ENCODE measurements at places on chromosomes 6 and 20.

DNA sequence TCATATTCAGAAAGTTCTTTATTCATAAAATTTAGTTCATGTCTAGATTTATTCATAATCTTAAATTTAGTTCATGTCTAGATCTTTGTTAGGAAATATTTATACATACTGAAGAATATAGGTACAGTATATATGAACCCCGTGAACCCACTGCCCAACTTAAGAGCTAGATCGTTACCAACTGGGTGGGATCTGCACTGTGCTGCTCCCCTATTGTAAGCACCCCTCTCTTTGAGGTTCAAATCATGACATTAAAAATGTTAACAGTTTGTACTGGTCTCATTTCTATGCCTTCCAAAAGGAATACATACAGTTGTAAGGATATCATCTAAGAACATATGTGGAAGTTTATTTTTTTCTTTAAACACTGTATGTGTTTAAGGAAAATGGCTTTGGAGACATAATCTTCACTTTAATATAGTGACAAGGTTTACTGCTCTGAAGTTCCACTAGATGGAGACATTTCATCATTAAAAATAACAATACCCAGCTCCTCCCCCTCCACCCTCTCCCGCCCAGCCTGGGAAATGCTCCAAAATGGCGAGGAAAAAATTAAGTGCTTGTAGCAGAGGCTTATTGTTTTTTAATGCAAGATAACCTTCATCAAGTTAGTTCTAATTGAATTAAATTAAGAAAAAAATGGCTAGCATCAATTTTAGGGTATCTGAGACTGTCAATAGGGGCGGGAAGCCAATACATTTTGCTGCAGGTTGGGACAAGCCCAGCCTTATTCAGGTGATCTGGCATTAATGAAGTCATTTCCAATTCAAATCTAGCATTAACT, 104.1 kb upstream of the TRAF3IP2 start:
- DNase-seq = peak; percentile 48
- H3K27me3 ChIP-seq = no peaks in the 10 kb centered on the region
- no peak overlapping the region for H3K27ac ChIP-seq
- H3K4me3 ChIP-seq = no peak overlapping the region

DNA sequence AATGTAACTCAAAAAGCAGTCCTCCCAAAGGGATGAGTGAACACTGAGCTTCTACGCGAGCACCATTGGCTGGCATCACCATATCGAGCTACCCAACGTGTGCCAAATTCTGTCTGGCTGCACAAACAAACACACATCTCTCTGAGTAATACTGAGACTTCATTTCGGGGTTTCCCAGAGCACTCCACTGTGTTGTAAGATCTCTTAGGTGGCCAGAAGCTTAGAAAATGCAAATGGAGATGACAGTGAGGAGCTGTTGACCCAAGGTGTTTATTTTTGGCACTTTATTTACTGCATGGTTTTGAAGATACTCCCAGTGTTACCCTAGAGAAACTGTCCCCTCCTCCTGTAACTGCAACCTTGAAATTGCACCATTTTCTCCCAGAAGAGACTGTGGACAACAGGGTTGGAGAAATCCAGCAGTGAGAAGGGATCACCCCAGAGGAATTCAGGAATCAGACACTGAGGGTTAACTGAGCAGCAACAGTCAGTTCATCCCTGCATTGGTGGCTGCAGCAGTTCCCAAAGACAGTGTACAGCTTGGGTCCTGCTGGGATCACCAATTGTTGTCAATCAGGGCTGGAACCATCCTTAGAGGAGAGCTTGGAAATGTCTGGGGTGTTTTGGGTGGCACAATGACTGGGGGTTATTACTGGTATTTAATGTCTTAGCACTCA, 1.0 kb upstream of the RIPOR2 start:
- H3K4me3 ChIP-seq = no peak overlapping the region
- peaks cover 7% of the 10 kb centered on the region for H3K4me1 ChIP-seq
- no peak overlapping the region for H3K27ac ChIP-seq

DNA sequence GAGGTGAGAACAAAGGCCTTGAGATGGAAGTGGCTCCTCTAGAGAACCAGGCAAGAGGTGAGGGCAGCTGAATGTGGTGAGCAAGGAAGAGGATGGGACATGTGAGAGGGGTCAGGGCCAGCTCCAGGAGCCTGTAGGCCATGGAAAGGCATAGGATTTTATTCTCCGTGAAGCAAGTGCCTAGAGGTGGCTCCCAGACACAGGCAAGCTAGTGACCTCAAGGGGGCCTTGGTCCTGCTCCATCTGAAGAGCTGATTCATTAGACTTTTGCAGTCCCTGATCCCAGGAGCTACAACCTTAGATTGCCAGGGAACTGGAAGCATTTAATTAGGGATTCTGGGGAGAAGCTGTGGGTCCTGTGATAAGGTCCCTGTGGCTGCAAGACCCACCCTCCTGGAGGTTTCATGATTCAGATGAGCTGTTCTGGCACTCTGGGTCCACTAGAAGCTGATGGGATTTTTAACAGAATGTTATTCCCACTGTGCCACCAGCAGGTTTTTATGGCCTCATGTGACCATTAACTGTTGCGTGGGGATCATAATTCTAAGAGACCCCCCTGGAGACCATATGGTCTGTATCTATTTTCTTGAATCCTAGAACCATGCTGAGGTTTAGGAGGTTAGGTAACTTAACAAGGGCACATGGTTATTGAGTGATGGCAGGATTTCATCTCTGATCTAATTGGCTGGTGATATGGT, 90.5 kb downstream of the ELOVL5 start:
- H3K27me3 ChIP-seq = no peaks in the 10 kb centered on the region
- peaks cover 13% of the 10 kb centered on the region for H3K36me3 ChIP-seq
- H3K27ac ChIP-seq = no peak overlapping the region
- no peaks in the 10 kb centered on the region for H3K4me1 ChIP-seq
- DNase-seq = no peak
- no peak overlapping the region for H3K4me3 ChIP-seq

DNA sequence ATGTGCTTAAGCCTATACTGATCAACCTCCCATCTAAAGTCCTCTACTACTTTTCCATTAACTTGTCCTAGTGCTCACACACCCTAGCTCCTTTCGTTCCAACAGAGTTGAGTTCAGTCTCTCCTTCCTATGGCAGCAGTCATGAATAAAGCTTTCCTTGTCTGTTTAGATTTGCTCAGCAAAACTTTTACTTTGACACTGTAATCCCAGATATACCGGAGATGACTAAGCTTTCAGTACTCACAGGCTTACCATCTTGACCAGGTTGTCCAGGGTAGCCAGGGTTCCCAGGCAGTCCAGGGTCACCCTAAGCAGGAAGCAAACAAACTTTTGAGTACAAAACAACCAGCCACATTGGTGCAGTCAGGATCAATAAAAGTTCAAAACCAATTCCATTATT, 90.7 kb downstream of the COL21A1 start:
- H3K27ac ChIP-seq = no peak overlapping the region
- no peak overlapping the region for H3K4me3 ChIP-seq
- H3K4me1 ChIP-seq = no peaks in the 10 kb centered on the region
- H3K27me3 ChIP-seq = no peaks in the 10 kb centered on the region
- no peak for DNase-seq

GRCh38 chr6:50825375-50826036, 6.8 kb downstream of the TFAP2B start:
- H3K27me3 ChIP-seq = peaks cover 22% of the 10 kb centered on the region
- DNase-seq = no peak
- no peaks in the 10 kb centered on the region for H3K36me3 ChIP-seq
- H3K4me3 ChIP-seq = no peak overlapping the region
- H3K27ac ChIP-seq = no peak overlapping the region

DNA sequence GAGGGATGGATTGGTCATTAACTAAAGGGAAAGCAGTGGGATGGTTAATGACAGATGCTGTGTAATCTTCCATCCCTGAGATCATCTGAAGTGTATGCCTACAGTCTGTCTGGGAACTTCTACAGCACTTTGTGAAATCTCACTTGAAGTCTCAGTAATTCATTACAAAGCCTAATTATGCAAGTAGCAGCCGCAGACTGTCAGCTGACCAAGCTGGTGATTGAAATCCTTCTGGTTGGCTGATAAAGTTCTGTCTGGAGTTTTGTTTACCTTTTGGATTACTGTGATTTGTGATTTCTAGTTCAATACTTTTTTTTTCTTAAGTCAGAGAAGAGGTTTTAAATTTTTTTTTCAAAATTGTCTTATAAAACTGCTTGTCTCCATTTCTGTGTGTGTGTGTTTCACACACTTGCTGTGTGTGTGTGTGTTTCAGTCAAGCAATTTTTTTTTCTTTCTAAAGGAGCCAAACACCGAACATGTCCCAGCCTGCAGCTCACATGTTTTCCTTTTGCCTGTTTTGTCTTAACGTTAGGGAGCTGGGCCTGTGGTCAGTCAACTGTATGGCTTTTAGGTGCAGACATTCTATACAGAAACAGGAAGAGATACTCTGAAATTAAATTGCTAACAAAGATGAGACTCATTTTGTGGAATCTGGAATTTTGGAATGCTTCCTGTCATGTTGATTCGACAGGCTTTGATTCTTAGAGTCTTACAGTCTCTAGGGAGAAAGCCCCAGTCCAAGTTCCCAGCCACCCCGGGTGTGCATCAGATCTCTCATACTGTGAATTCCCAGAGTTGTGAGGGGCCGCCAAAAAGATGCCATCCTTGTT, 28.5 kb upstream of the ADGRF4 start:
- no peaks in the 10 kb centered on the region for H3K36me3 ChIP-seq
- peak; percentile 15 for DNase-seq
- no peaks in the 10 kb centered on the region for H3K27me3 ChIP-seq
- H3K4me1 ChIP-seq = peaks cover 8% of the 10 kb centered on the region

- peak; percentile 12 for DNase-seq
- peaks cover 4% of the 10 kb centered on the region for H3K4me1 ChIP-seq
- no peak overlapping the region for H3K4me3 ChIP-seq
- no peak overlapping the region for H3K27ac ChIP-seq
These were observed 49.6 kb upstream of the PTPRK start for GRCh38 chr6:128569732-128570679.

DNA sequence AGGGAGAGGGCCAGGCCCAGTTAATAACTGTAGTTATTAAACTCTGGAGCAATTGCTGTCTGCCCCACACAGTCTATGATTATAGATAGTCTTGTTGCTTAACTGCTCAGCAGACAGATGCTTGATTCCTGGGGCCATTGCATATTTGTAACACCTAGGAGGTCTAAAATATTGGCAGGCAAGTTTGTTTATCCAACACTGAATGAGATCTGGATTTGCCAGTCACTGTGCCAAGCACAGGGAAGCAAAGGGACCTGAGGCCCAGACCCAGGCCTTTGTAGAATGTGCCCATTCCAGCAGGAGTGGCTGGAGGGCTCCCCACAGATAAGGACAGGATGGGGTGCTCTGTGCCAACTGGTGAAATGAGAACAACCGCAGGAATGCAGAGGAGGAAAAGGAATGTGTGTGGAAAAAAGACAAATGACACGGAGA, 17.6 kb upstream of the ENTPD6 start:
- no peaks in the 10 kb centered on the region for H3K36me3 ChIP-seq
- H3K4me1 ChIP-seq = no peaks in the 10 kb centered on the region
- H3K27me3 ChIP-seq = no peaks in the 10 kb centered on the region
- no peak for DNase-seq
- no peak overlapping the region for H3K27ac ChIP-seq

GRCh38 chr20:20624914-20625313, 87.5 kb downstream of the RALGAPA2 start:
- no peak overlapping the region for H3K4me3 ChIP-seq
- no peaks in the 10 kb centered on the region for H3K4me1 ChIP-seq
- DNase-seq = no peak
- H3K36me3 ChIP-seq = peaks cover 33% of the 10 kb centered on the region
- H3K27me3 ChIP-seq = no peaks in the 10 kb centered on the region

DNA sequence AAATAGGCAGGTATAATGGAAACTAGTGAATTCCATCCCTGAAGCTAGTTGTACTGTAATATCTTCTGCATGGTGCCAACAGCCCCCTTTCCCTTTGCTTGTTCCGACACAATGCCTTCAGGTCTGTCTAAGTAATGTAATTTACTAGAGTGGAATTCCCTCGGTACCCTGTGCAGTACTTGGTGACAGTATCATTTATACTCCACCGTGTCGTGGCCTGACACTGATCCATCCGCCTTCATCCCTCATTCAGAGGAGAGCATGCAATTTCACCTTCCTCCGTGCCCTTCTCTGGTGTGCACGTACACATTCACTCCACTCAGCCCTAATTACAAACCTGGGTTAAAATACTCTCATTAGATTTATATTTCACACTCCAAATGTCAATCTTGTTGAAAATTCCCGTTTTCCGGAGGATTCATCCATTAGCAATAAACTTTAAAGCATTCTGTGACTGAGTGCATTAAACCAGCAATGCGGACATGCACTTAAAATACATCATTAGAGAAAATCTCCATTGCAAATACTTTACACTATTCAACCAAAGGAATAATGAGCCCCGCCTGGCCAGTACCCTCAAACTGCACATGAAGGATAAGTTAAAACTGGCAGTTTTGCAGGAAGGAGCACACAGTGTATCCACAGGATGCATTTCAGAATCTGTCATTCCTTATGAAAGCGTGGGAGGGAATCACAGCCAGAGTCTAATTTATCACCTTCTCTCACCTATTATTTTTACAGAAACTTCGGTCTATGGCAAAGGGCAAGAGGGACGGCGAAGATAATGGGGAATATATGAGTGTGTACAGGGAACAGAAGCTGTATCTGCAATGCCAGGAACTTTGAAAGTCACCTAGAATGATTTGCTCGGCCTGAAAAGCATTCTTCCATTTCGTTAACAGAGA, 182.5 kb downstream of the GJA10 start:
- H3K36me3 ChIP-seq = no peaks in the 10 kb centered on the region
- H3K27ac ChIP-seq = no peak overlapping the region
- no peaks in the 10 kb centered on the region for H3K27me3 ChIP-seq
- peaks cover 26% of the 10 kb centered on the region for H3K4me1 ChIP-seq
- no peak overlapping the region for H3K4me3 ChIP-seq

DNA sequence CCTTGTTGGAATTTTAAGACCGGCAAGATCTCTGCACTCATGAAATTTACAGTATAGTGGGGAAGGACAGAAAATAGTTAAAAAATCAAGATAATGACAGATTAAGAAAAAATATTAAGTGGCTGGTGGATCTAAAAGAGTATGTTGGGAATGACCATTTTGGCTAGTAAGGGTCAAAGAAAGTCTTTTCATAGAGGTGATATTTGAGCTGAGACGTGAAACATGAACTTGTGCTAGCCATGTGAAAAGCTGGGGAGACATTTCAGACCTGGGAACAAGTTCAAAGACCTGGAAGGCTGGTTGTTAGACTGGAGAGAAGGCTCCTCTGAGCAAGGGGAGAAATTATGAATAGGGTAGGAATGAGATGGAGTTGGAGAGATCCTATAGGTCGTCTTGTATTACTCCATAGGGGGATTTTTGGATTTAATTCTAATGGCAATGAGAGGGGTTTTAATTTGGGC, 4.7 kb downstream of the BICRAL start:
- peaks cover 13% of the 10 kb centered on the region for H3K4me1 ChIP-seq
- DNase-seq = no peak
- no peaks in the 10 kb centered on the region for H3K27me3 ChIP-seq
- H3K36me3 ChIP-seq = no peaks in the 10 kb centered on the region
- H3K27ac ChIP-seq = no peak overlapping the region

Measured in neuronal stem cell (in vitro differentiated cells).